Brain microvascular endothelial cell (primary cell): ENCODE measurements at places on chromosomes 12 and 14.
A peak's percentile ranks its signal among the peaks of the same experiment; 100 is the strongest.

DNA sequence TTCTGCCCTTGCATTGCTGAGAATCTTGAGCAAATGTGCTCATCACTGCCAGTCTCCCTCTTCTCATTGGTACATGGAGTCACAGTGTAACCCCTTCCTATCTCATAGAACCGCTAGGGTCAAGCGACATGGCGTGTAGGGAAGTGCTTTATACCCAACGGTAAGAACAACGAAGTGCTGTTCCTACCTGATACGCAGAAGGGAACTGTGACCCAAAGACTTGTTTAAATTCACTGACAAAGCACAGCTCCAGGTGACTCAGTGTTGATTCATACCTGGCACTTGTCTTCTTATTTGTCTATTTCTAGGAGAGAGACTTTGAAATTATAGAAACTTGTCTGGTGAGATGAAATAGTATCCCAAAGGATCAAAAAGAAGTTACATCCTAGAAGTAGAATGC, 53.7 kb downstream of the FBXL14 start:
- DNase-seq, result no peak

GRCh38 chr14:65824285-65824977, 411.9 kb downstream of the FUT8 start:
- DNase-seq, result peak; percentile 39

- no peak for DNase-seq
Measured at GRCh38 chr14:63375769-63376168, 57.0 kb upstream of the GPHB5 start.

DNA sequence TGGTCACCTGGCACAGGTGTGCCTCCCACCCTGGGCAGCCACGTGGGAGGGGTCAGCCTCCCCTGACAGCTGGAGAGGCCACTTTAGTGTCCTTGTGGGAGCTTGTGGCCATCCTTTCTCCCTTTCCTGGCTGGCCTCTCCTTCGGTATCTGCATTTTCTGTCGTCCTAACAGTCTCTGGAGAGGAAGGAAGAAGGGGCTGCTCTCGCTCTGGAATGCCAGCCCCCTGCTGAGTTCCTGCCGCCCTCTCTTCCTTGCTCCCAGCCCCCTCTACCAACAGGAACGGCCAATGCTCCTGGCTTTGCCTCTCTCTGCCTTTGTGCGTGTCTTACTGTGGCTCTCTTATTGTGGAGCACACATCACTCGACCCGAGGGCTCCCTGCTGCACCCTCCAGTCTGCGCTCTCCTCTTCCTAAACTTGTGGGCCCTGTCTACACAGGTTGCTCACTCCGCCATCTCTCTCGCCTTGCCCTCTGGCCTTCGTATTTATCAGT, 70.8 kb downstream of the FBXL14 start:
- no peak for DNase-seq

GRCh38 chr12:53966385-53967133, 6.4 kb upstream of the HOXC11 start:
- DNase-seq, result no peak

GRCh38 chr12:98758331-98758730, 113.2 kb downstream of the APAF1 start:
- DNase-seq, result no peak

DNA sequence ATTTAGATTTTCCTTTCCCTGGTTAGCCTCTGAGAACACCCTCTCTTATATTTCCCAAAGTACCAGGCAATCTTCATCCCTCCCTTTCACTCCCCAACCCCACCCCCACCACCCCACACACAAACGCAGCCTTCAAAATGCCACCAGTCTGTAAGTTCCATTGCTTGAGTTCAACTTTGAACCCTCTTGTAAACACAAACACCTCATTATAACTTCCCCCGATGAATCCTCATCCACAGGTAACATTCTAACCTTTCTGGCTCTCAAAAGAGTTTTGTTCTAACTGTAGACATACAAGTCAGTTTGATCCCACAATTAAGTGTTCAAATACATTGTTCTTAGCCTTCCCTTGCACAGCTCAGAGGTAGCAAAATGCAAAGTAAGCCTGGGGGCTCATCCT, 199.4 kb upstream of the FOXN3 start:
- no peak for DNase-seq

- peak; percentile 48 for DNase-seq
Measured at GRCh38 chr14:99562856-99563748, 40.9 kb downstream of the CCDC85C start.

DNA sequence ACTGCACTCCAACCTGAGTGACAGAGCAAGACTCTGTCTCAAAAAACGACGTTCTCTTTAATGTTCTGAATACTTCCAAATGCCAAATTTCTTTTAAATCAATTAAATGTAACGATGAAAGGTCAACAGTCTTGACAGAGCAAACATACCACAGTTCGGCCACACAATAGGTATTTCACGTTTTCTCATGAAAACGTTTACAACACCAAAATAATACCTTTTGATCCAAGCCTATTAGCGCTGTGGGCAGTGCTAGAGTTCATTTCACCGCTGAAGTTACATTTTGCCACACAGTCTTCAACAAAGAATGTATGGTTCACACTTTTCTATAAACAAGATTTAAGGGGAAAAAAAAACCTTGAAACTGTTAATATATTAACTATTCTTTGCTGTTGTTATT, 122.1 kb downstream of the MED13L start:
- DNase-seq, result no peak

DNA sequence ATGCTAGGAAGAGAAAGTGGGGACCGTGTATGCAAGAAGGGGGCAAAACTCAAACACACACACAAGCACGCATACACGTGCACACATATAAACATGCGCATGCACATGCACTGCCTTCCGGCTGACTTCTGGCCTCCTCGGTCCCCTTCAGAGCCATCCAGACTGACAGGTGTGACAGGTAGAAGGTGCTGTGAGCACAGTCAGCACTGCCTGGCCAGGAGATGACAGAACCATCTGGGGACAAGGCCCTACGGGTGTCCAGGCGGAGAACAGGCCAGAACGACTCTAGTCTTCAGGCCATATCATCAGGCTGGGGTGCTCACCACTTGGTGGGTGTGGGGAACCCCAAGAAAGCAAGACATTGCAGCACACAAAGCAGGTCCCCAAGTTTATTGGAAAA, 7.3 kb downstream of the KRT83 start:
- no peak for DNase-seq

DNA sequence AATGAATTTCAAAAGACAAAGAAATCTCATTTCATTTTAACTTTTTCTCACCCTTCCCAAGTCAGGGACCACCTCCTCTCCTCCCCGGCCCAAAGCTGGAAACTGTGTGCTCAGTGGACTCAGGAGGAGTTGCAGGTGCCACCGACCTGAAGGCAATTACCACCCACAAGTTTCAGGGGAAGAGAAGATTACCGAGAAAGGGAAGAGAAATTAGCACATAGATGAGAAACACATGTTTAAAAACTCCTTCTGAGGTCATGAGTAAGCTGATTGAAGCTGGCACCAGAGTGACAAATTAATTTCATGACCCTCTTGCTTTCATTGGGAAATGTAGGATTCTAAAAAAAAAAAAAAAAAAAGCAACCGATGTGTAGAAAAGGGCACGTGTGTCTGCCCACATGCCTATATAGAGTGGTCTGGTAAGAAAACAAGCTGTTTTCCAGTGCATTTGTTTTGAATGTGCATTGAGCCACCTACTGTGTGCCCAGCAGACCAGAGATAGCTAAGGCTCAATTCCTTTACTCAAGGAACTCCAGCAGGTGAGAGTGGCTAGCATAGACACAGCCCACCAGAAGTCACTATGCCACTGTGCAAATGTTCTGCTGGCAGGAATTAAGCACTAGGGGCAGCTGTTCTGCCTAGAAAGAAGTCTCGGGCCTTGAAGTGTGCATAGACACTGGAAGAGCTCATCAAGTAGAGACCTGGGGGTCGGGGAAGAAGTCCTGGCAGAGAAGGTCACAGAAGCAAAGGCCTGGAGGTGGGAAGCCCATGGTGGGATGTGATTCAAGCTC, 30.5 kb downstream of the DPF3 start:
- DNase-seq, result no peak

DNA sequence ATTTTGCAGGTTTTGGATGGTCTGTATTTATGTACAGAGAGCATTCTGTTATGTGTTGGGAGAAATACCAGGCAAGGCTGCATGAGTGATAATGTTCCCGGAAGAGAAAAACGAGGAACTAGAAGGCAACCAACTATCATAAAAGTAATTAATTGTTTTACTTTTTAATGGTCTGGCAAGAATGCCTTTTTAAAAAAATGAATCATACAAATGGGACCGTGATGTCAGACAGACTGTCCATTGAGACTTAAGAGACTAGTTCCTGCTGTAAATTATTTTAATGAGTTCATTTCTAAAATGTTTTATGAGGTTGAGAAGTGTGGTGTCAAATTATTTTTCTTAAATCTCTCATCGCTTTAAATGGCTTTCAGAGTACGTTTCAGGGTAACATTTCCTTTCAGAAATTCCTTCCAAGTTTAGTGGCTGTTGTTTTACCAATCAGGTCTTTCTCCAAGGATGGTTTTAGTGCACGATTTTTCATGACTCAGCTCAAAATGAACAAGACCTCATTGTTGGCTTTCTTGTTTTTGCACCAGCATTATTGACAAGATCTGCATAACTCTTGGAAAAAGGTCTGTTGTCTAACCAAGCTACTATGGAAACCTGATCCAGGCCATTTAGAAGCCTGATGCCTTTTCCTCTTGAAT, 86.1 kb upstream of the ARHGAP5 start:
- no peak for DNase-seq

GRCh38 chr12:29110506-29111442, 38.3 kb upstream of the FAR2 start:
- no peak for DNase-seq

- DNase-seq, result peak; percentile 18
Measured at GRCh38 chr12:68011882-68012207, 22.6 kb downstream of the IFNG-AS1 start.

- no peak for DNase-seq
Measured at GRCh38 chr12:50999093-50999492, 27.1 kb downstream of the SLC11A2 start.

DNA sequence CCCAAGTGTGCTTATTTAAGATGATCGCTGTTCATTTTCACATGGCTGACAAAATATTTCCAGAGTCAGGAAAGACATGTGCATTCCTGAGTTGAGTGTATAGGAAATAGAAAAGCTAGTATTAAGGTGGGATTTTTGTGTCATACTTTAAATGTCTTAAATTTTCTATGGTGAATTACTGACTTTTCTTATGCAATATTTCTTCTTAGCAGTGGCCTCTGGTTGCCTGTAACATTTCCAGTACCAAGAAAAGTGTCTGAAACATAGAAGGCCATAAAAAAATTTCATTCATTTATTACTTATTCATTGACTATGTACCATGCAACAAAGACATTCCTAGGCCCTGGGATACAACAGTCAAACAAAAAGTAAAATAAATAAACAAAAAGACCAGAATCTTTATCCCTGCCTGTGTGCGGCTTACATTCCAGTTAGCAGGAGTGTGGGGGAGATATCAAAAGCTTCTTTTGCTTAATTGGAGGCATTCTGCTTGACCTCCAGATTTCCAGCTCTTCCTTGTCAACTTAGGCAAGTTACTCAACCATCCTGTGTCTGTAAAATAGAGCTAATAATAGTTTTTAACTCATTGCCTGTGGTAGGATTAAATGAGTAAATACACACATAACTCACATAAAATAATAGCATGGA, 216.3 kb upstream of the FLRT2 start:
- DNase-seq, result peak; percentile 32

DNA sequence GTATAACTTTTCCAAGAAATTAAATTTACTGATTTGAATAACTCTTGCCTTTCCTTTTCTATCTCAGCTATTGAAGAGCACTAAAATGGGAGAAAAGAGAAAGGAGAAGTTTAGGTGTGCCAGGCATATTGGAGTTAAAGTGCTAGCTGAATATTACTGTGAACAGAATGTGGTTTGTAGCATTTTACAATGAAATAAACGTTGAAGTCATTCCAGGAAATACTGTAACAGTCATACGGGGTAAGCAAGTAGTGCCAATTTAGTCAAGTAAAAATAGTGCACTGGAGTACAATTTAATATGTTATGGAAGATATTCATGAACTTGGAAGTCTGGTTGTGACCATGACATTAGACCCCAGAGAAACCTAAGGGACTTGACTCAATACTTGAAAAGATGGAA, 62.1 kb downstream of the E2F7 start:
- DNase-seq, result no peak

DNA sequence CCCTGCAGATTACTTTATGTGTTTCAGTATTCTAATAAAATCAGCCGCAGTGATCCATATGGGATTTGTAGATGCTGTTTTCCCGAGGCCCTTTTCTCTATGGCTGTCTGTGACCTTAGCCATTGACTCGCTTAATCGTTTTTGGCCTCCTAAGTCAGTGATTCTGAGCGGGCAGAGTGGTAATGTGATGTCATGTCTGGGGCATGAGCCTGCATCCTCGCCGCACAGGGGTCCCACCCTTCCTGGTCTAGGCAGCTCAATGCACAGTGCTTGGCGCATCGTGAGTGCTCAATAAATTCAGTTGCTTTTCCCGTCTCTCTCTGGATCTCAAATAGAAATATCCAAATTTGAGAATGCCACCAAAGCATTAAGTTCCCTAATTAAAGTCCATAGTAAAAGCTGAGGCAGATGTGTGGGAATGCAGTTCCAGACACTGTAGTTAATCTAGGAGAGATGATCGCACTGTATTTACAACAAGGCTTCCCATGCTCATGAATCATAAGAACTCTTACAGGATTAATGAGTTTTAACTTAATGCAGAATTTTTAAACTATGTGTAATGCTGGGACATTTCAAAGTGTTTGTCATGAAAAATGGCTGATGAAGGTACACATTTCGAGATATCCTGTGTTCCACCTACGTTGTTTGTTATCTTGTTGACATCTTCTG, 29.3 kb downstream of the HMGA2 start:
- peak; percentile 39 for DNase-seq

DNA sequence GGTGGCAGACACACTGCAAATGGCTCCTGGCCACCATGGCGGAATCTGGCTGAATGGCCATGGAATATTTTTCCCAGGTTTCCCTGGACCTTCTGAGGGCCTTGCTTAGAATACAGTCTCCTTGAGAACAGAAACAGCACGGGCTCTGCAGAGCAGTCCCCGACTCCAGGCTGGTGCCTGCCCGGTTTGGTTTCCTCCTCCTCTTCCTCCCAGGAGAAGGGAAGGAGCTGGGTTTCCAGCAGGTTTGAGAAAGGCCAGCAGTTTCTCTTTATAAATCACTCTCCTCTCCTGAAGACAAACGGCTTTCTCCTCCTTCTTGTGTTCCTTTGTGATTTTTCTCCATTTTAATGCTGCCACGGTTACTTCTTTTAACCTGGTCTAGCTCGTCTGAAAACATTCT, 106.8 kb upstream of the RFLNA start:
- DNase-seq, result no peak

GRCh38 chr14:21825149-21825743, 151.6 kb upstream of the OR4E1 start:
- peak; percentile 42 for DNase-seq

DNA sequence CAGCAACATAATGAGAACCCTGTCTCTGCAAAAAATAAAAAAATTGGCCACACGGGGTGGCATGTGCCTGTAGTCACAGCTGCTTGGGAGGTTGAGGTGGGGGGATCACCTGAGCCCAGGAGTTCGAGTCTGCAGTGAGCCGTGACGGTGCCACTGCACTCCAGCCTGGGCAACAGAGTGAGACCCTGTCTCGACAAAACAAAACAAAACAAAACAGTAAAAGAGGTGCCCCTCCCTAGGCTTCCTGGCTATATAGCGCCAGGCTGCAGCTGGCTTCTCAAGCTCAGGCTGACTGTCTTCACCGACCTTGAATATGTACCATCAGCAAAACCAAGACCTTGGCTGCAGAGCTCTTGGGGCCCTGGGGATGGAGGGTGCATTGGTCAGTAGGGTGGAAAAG, 29.4 kb downstream of the TSPAN9 start:
- no peak for DNase-seq

GRCh38 chr12:98817742-98818141, 172.7 kb downstream of the APAF1 start:
- no peak for DNase-seq

- no peak for DNase-seq
Measured at GRCh38 chr14:103710771-103711377, 4.4 kb downstream of the XRCC3 start.
